ENCODE measurements at places on chromosomes 3 and 15. TPM values are rescaled to one million over a fixed set of nuclear protein-coding genes. Genes with fewer than 3 reads are reported as not detected.

The GRM2 gene
- total RNA-seq, result not detected

The MLF1 gene
- 3.4 TPM for total RNA-seq

The ATP13A5 gene
- not detected for total RNA-seq

The ZNF660 gene
- 0.79 TPM for total RNA-seq

The SV2B gene
- total RNA-seq, result 1.9 TPM

The STT3B gene
- total RNA-seq, result 85.1 TPM

The FRMD5 gene
- total RNA-seq, result 1.1 TPM

The GPR160 gene
- 130 TPM for total RNA-seq

The GOLGA6A gene
- not detected for total RNA-seq

DNA sequence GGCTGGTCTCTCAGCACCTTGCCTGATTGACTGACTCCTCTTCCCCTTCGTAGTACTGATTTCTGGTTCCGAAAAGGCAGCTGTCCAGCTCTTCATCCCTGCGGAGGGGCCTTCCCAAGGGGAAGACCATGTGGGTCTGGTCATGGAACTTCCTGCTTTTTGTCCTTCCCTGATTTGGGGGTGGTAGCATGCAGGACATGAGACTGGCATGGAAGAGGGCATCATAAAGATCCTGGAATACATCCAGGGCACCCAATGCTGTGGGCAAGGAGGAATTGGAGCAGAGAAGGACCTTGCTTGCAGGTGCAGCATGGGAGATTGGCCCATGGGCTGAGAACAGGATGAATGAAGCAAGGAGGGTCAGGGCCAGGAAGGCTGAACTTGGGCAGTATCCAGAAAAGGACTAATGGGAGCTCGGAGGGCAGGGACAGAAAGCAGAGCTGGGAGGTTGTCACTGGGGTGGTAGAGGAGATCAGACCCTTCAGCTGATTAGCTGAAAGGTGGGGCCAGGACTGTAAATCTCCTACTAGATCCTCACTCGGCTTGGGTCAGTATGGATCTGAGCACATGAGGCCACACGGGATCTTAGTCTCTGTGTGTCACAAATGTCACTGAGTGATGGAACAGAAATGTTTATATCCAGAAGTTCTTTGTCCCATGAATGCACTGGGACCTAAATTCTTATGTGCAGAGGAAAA lies 59.5 kb downstream of the AMOTL2 start:
- H3K4me3 ChIP-seq, result no peak overlapping the region
- no peaks in the 10 kb centered on the region for H3K27me3 ChIP-seq
- no peak for DNase-seq
- H3K36me3 ChIP-seq, result no peaks in the 10 kb centered on the region
- H3K27ac ChIP-seq, result peak overlapping the region; percentile 77
- peaks cover 34% of the 10 kb centered on the region for H3K4me1 ChIP-seq

DNA sequence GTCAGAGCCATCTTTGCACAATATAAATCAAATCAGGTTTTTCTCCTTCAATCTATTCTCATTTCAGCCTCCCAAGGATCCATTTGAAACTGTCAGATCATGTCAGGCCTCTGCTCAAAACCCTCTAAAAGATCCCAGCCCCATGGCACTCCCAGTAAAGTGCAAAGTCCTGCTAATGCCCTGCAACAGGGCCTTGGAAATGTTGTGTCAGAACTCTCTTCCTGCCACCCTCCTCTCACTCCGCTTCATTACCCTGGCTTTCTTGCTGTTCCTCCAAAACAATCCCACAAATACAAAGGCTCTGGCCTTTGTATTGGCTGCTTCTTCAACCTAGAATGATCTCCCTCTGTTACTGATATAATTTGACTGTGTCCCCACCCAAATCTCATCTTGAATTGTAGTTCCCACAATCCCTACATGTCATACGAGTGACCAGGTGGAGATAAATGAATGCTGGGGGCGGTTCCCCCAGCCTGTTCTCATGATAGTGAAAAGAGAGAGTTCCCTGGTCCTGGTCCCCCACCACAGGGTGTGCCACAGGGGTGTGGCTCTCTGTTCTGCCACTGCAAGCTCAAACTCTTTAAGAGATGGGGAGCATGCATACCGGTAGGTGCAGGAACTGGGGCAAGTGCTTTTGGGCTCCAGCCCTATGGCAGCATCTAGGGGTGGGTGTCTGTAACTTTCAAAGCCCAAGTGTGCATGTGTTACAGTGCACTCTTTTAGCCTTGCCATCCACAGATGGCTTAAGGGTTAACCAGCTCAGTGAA lies 22.9 kb upstream of the TRA2B start:
- H3K27ac ChIP-seq, result peak overlapping the region; percentile 86
- DNase-seq, result peak; percentile 54
- H3K27me3 ChIP-seq, result no peaks in the 10 kb centered on the region
- H3K4me3 ChIP-seq, result no peak overlapping the region

DNA sequence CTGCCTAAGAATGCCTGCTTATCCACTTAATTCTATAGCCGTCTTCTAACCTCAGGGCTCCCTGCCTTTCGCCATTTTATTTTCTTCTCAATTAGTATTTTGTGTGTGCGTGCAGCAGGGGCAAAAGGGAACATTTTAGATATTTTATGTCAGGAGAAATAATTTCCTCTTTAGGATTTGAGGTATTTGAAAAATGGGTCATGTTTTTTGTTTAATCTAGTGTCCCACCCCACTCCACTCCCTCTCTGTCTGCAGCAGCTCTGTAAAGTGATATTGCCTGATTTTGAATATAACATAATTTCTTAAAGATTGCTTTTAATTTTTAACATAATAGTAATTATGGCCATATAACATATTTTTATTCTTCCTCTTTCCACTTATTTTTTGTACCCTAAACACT lies 593.2 kb upstream of the DPPA4 start:
- no peak overlapping the region for H3K4me3 ChIP-seq
- no peak for DNase-seq
- no peaks in the 10 kb centered on the region for H3K36me3 ChIP-seq
- H3K27me3 ChIP-seq, result no peaks in the 10 kb centered on the region

GRCh38 chr3:172832983-172833382 lies 82.5 kb downstream of the ECT2 start:
- no peaks in the 10 kb centered on the region for H3K27me3 ChIP-seq
- no peak overlapping the region for H3K27ac ChIP-seq
- H3K4me1 ChIP-seq, result no peaks in the 10 kb centered on the region

DNA sequence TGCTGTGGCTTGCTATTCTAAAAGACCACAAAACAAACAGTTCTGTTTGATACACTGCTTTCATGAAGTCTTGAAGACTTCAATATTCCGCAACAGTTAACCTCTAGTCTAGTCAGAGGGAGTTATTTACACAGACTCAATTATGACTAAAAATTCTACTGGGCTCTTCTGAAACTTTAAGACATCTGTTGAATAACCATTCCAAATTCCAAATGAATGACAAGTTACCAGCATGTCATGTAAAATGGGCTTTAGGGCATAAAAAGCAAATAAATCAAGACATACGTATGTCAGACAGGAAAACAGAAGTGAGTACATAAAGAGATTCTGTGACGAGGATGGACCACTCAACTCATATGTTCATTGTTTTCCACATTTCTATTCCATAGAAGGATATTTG lies 93.9 kb downstream of the PLOD2 start:
- no peaks in the 10 kb centered on the region for H3K27me3 ChIP-seq
- no peaks in the 10 kb centered on the region for H3K36me3 ChIP-seq
- DNase-seq, result no peak
- H3K4me3 ChIP-seq, result no peak overlapping the region

- H3K36me3 ChIP-seq, result no peaks in the 10 kb centered on the region
- no peak for DNase-seq
- no peaks in the 10 kb centered on the region for H3K4me1 ChIP-seq
- no peaks in the 10 kb centered on the region for H3K27me3 ChIP-seq
- H3K27ac ChIP-seq, result no peak overlapping the region
- H3K4me3 ChIP-seq, result no peak overlapping the region
Measured at GRCh38 chr15:55649058-55649423, 60.9 kb upstream of the PYGO1 start.

DNA sequence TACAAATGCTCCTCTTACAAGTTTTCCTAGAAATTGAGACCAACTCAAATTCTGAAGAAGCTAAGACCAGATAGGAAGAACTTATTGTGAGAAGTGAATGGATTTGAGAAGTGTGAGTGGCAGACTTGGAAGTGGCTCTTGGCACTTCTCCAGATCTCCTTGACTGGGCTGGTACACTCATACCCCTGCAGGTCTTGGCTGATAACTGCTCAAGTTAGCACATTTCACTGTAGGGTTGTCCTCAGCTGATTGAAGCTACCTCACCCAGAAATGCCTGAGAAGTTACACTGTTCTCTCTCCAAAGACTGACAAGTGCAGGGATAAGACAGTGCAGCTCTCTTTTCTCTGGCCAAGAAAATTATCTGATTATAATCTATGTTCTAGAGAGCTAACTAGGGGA lies 16.5 kb upstream of the CLDN1 start:
- DNase-seq, result no peak
- no peaks in the 10 kb centered on the region for H3K27me3 ChIP-seq
- no peaks in the 10 kb centered on the region for H3K4me1 ChIP-seq
- no peaks in the 10 kb centered on the region for H3K36me3 ChIP-seq
- no peak overlapping the region for H3K4me3 ChIP-seq

DNA sequence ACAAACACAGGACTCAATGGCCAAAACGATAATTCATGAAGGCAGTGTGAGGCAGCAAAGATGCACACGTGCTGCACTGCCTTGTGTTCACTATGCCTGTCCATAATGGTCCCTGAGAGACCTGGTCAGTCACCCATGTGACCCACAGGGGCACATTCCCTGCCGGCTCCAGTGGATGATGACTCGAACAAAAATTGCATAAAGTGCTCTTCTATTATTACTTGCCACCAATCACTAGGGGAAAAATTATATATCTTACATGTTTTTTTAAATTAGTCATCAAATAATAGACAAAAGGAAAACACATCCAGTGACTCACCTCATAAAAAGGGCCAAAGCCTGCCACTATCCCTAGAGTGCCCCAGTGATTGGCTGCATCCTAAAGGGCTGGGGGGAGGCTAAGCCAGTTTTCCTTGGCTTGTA lies 47.5 kb downstream of the UBP1 start:
- H3K27me3 ChIP-seq, result no peaks in the 10 kb centered on the region
- DNase-seq, result no peak
- H3K27ac ChIP-seq, result no peak overlapping the region
- H3K4me3 ChIP-seq, result no peak overlapping the region
- no peaks in the 10 kb centered on the region for H3K36me3 ChIP-seq

DNA sequence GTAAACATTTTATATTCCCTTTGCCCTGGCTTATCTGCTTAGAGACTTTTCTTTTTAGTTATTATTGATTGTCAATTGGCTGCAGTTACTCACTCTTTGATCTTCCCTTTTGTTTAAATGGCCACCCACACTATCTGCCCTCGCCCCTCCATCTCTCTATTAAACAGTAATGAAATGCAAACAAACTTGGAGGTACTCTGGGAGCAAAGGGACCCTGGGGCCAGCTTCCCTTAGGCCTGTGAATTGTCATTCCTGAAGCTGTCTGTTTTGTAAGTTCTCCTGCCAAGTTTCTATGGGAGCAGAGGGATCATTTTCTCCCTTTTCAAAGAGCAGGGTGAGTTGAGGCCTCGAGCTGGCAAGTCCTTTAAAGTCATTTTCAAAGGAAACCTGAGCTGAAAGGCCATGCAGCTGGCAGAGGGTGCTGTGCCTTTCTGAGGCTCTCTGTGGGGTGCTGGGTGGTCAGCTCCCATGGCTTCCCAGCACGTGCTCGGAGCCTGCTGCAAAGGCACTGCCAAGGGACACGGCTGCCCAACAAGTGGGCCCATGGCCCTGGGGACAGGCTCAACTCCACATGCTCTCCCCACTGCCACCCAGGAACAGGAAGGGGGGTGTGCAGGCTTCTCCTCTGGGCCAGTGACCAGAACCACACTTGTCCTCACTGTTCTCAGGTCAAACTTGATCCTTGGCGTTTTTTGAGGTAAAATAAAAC lies 17.4 kb upstream of the RTP2 start:
- DNase-seq, result no peak
- no peak overlapping the region for H3K4me3 ChIP-seq
- no peaks in the 10 kb centered on the region for H3K27me3 ChIP-seq
- H3K27ac ChIP-seq, result peak overlapping the region; percentile 53
- no peaks in the 10 kb centered on the region for H3K36me3 ChIP-seq

DNA sequence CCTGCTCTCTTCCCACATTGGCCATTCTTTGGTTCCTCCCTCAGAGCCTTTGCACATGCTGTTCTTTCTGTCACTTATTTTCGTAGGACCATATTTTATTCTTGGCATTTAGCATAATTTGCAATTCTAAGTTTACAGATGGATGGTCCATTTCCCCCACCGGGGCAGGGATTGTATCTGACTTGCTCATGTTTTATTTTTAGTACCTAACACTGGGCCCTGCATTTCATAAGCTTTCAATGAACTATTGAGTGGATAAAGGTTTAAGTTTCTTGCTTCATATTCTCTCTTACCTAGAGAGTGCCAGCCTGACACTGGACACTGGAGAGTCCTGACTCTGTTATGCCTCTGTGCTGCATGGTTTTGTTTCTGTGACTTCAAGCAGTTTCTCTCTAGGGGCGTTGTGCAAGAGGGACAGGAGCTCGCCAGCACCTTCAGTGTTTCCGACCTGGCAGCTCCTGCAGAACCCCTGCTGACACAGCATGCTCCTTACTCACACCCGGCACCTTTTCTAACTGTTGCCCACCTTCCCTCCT lies 87.4 kb downstream of the FLNB start:
- H3K27ac ChIP-seq, result no peak overlapping the region
- H3K36me3 ChIP-seq, result peaks cover 48% of the 10 kb centered on the region
- H3K27me3 ChIP-seq, result no peaks in the 10 kb centered on the region
- DNase-seq, result no peak

- no peaks in the 10 kb centered on the region for H3K36me3 ChIP-seq
- H3K27me3 ChIP-seq, result no peaks in the 10 kb centered on the region
- H3K27ac ChIP-seq, result no peak overlapping the region
- no peak overlapping the region for H3K4me3 ChIP-seq
- no peak for DNase-seq
Measured at GRCh38 chr3:80889535-80889934, 871.9 kb downstream of the GBE1 start.
